ENCODE measurements at places on chromosomes 1 and 21.

DNA sequence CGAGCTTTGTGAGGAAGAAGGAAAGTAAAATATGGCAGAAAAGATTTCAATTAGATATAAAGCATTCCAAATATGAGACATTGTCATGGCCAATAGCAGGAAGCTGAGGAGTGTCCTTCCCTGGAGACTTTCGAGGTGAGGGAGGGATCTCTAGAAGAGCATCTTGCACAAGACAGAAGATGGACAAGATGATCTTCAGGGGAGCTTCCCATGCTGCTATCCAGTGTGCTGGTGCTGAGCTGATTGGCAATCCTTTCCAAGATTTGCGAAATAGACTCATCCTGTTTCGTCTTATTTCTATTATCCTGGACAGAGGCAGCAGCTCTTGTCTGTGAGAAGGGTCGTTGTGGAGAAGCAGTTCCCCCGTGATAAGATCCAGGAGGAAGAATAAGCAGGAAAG lies 342.0 kb upstream of the CAMK1G start:
- H3K27ac ChIP-seq: no peak overlapping the region
- no peaks in the 10 kb centered on the region for H3K4me1 ChIP-seq
- no peaks in the 10 kb centered on the region for H3K27me3 ChIP-seq
- H3K36me3 ChIP-seq: no peaks in the 10 kb centered on the region

- DNase-seq: peak; percentile 18
- no peak overlapping the region for H3K4me3 ChIP-seq
- no peak overlapping the region for H3K27ac ChIP-seq
- H3K27me3 ChIP-seq: no peaks in the 10 kb centered on the region
- no peaks in the 10 kb centered on the region for H3K4me1 ChIP-seq
Measured at GRCh38 chr1:66476774-66477173, 57.2 kb upstream of the SGIP1 start.

GRCh38 chr1:211752317-211752716 lies 76.9 kb upstream of the NEK2 start:
- H3K27ac ChIP-seq: peak overlapping the region; percentile 60
- no peaks in the 10 kb centered on the region for H3K36me3 ChIP-seq
- H3K4me1 ChIP-seq: peaks cover 6% of the 10 kb centered on the region
- no peaks in the 10 kb centered on the region for H3K27me3 ChIP-seq

DNA sequence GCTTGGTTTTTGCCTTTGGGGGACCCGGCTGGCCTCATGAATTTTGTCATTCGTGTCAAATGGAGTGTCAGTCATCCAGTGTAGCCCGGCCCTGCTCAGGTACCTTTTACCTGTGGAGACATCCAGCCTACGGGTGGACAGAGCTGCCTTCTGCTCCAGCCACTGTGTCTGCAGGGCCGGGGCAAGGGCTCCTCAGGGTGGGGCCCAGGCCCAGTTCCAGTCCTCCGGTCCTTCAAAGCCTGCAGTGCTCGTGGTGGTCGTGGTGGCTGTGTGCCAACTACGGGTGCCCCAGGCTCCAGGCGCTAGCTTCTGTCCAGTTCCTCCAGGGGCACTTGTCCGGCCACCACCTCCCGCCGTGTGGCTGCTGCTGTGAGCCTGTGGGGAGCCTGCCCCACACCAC lies 54.8 kb downstream of the TRIM11 start:
- no peaks in the 10 kb centered on the region for H3K36me3 ChIP-seq
- DNase-seq: no peak
- H3K27ac ChIP-seq: no peak overlapping the region
- no peaks in the 10 kb centered on the region for H3K4me1 ChIP-seq
- no peaks in the 10 kb centered on the region for H3K27me3 ChIP-seq

- no peak overlapping the region for H3K27ac ChIP-seq
- DNase-seq: peak; percentile 69
- H3K4me1 ChIP-seq: no peaks in the 10 kb centered on the region
- no peaks in the 10 kb centered on the region for H3K36me3 ChIP-seq
- H3K27me3 ChIP-seq: no peaks in the 10 kb centered on the region
Measured at GRCh38 chr1:77347646-77348045, 65.8 kb downstream of the AK5 start.

DNA sequence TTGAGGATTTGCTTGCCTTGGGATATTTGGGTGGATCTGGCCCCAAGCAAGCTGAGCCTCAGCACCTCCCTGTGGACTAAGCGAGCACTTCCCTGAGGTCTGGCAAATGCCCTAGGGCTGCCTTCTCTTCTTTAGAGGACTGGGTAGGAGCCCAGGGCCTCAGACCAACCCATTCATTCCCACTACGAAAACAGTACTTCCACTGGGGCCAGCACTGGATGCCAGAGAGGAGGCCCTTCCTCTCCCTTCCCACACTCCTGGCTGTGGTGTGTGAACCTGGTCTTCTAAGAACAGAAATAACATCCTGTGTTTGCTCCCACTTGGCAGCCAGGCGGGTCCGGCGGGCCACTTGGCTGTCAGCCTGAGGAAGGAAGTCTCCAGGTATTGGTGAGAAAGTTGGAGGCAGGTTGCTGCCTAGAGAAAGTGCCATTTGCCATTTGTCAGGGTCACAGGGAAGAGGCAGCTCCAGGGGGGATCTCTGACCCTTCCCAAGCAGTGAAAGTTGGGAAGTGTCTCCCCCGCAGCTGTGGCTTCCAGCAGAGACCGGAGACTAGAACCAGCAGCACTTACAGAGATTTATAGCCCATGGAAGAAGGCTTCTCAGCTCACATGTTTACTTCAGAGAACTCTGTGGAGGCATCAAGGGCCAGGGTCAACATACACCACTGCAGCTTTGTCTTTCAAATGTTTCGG lies 323.5 kb downstream of the SIPA1L2 start:
- H3K27me3 ChIP-seq: no peaks in the 10 kb centered on the region
- H3K4me3 ChIP-seq: no peak overlapping the region
- H3K36me3 ChIP-seq: no peaks in the 10 kb centered on the region
- peak overlapping the region; percentile 30 for H3K27ac ChIP-seq

DNA sequence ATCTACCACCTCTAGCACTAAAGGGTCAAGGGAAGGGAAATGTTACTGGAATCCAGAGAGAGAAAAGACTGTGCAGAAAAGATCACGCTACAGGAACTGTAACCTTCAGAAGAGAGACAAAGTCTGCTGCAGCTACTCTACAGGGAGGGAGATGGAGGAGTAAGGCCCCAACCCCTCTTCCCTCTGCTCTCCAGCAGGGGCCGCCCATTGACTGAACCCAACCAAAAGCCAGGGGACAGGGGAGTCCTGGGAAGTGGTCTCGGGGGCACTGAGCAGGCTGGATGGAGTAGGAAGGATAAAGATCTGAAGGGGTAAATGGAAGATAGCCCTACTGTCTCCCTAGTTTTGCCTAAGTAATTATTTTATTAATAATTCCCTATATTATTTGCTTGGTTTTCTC lies 72.8 kb upstream of the NR5A2 start:
- no peaks in the 10 kb centered on the region for H3K4me1 ChIP-seq
- no peaks in the 10 kb centered on the region for H3K27me3 ChIP-seq
- DNase-seq: peak; percentile 49
- H3K27ac ChIP-seq: no peak overlapping the region
- no peak overlapping the region for H3K4me3 ChIP-seq

- no peak overlapping the region for H3K4me3 ChIP-seq
- H3K36me3 ChIP-seq: no peaks in the 10 kb centered on the region
- H3K27ac ChIP-seq: no peak overlapping the region
- no peak for DNase-seq
- H3K4me1 ChIP-seq: no peaks in the 10 kb centered on the region
- no peaks in the 10 kb centered on the region for H3K27me3 ChIP-seq
Measured at GRCh38 chr1:113931451-113931851, 2.3 kb downstream of the HIPK1 start.

DNA sequence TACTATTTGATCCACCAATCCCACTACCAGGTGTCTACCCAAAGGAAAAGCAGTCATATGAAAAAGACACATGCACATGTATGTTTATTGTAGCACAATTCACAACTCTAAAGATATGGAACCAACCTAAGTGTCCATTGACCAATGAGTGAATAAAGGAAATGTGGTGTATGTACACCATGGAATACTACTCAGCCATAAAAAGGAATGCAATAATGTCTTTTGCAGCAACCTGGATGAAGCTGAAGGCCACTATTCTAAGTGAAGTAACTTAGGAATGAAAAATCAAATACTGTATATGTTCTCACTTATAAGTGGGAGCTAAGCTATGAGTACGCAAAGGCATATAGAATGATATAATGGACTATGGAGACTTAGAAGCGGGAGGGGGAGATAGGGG lies 12.6 kb downstream of the ADIPOR1 start:
- no peak overlapping the region for H3K27ac ChIP-seq
- no peaks in the 10 kb centered on the region for H3K27me3 ChIP-seq
- peaks cover 14% of the 10 kb centered on the region for H3K36me3 ChIP-seq
- no peaks in the 10 kb centered on the region for H3K4me1 ChIP-seq
- H3K4me3 ChIP-seq: no peak overlapping the region

DNA sequence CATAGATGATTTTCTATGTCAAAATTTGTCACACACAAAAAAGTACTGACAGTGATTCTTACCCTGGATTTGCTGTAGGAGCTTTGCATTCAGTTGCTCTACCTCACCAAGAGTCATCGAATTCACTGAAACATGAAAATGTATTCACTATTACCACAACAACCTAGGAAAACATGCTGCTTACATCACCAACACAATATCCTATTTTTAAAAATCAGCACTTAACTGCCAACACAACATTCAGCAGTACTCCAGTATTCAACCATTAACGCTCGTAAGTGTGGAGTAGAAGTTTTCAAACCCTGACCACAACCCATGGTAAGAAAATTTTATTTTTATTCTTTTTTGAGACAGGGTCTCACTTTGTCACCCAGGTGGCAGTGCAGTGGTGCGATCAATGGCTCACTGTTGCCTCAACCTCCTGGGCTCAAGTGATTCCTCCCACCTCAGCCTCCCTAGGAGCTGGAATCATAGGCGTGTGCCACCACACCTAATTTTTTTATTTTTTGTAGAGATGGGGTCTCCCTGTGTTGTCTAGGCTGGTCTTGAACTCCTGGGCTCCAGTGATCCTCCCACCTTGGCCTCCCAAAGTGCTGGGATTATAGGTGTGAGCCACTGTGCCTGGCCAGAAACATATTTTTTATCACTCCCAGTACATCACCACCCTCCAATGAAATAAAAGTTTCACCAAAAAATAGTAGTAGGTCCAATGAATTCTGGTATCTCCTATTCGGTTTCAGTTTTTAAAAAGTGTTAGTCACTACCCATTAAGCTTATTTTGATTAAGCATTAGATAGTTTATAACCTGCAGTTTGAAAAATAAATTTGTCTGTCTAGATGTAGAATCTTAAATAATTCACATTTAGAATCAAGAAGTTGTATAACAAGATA lies 23.8 kb downstream of the C21orf91 start:
- H3K27ac ChIP-seq: no peak overlapping the region
- no peak overlapping the region for H3K4me3 ChIP-seq
- DNase-seq: no peak
- H3K4me1 ChIP-seq: no peaks in the 10 kb centered on the region
- H3K27me3 ChIP-seq: no peaks in the 10 kb centered on the region

DNA sequence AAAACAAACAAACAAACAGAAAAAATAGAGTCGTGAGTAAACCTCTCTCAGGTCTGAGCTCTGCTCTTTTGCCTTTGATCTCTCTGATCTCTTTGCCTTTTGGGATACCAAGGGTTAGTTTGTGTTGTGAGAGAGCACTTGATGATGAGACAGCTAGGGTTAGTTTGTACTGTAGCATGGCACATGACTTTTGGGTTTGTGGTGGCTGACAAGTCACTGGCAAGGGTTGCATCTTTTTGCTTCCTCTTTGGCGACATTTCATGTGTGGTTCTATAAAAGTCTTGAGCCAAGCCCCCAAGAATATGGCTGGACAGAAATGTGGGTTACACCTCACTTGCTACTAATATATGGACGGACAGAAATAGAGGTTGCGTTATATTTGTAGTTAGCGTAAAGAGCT lies 60.5 kb downstream of the TESK2 start:
- no peaks in the 10 kb centered on the region for H3K36me3 ChIP-seq
- H3K4me1 ChIP-seq: no peaks in the 10 kb centered on the region
- H3K27ac ChIP-seq: no peak overlapping the region
- no peak for DNase-seq
- peaks cover 2% of the 10 kb centered on the region for H3K27me3 ChIP-seq
- no peak overlapping the region for H3K4me3 ChIP-seq

DNA sequence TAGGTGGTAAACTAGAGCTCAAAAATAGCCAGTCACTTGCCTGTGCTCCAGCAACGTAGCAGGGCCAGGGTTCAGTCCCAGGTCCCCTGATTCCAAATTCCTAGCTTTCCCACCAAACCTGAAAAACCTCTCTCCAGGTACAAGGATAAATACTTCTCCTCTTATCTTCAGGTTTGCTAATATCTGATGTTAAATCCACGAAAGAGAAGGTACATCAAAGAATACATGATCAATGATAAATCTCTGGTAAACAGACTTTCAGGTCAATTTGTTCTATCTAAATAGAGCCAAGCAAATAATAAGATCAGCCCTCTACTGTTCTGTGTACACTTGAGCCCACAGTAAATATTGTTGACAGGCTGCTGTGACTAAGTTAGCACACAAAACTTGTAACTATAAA lies 52.1 kb upstream of the AKT3 start:
- H3K36me3 ChIP-seq: no peaks in the 10 kb centered on the region
- no peaks in the 10 kb centered on the region for H3K4me1 ChIP-seq
- H3K4me3 ChIP-seq: no peak overlapping the region
- DNase-seq: no peak
- no peaks in the 10 kb centered on the region for H3K27me3 ChIP-seq
- no peak overlapping the region for H3K27ac ChIP-seq

- H3K4me3 ChIP-seq: no peak overlapping the region
- H3K27me3 ChIP-seq: no peaks in the 10 kb centered on the region
- no peaks in the 10 kb centered on the region for H3K4me1 ChIP-seq
- H3K36me3 ChIP-seq: no peaks in the 10 kb centered on the region
- no peak for DNase-seq
Measured at GRCh38 chr1:59898927-59899326, 27.6 kb downstream of the CYP2J2 start.

- no peaks in the 10 kb centered on the region for H3K27me3 ChIP-seq
- peaks cover 2% of the 10 kb centered on the region for H3K36me3 ChIP-seq
- no peaks in the 10 kb centered on the region for H3K4me1 ChIP-seq
- no peak overlapping the region for H3K27ac ChIP-seq
- no peak overlapping the region for H3K4me3 ChIP-seq
Measured at GRCh38 chr1:37493336-37494098, 19.1 kb downstream of the ZC3H12A start.

DNA sequence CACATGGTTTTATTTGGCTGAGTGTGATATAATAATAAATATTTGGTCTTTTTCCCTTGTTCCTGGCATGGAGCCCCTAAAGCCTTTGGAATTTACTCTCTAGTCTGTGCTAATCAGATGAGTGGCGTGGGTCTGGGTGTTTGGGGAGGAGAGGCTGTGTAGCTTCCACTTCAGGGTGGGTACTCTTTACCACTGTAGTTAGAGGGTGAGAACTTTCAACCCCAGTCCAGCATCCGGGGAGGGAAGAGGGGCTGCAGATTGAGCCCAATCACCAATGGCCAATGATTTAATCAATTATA lies 20.0 kb downstream of the USP25 start:
- no peak overlapping the region for H3K4me3 ChIP-seq
- DNase-seq: no peak
- H3K27me3 ChIP-seq: no peaks in the 10 kb centered on the region
- H3K4me1 ChIP-seq: peaks cover 2% of the 10 kb centered on the region
- no peak overlapping the region for H3K27ac ChIP-seq
- no peaks in the 10 kb centered on the region for H3K36me3 ChIP-seq

Data from mesendoderm (in vitro differentiated cells).